Activated CD4-positive, alpha-beta T cell treated with anti-CD3 and anti-CD28 coated beads for 1 hour (primary cell): ENCODE measurements at places on chromosomes 4 and X.

- DNase-seq = no peak
Measured at GRCh38 chr4:185020293-185020808, 2.1 kb downstream of the HELT start.

DNA sequence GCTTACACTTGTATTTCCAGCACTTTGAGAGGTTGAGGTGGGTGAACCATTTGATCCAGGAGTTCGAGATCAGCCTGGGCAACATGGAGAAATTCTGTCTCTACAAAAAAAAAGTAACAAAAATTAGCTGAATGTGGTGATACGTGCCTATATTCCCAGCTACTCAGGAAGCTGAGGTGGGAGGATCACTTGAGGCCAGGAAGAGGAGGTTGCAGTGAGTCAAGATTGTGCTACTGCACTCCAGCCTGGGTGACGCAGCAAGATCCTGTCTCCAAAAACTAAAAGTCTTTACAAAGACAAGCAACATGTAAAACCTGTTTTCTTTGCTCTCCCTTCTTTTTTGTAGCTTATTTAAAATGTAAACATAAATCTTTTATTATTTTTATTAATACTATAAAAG, 1156.1 kb downstream of the FAT4 start:
- no peak for DNase-seq

- DNase-seq = no peak
Measured at GRCh38 chrX:155867821-155868220, 13.3 kb upstream of the VAMP7 start.

- DNase-seq = no peak
Measured at GRCh38 chr4:26701786-26702227, 117.9 kb downstream of the TBC1D19 start.

- DNase-seq = no peak
Measured at GRCh38 chr4:41430792-41431191, 107.2 kb upstream of the LIMCH1 start.

GRCh38 chr4:8773124-8773931, 98.3 kb downstream of the HMX1 start:
- no peak for DNase-seq

GRCh38 chrX:68568136-68568535, 69.3 kb downstream of the YIPF6 start:
- no peak for DNase-seq

- DNase-seq = no peak
Measured at GRCh38 chrX:131895807-131896206, 127.3 kb upstream of the STK26 start.

DNA sequence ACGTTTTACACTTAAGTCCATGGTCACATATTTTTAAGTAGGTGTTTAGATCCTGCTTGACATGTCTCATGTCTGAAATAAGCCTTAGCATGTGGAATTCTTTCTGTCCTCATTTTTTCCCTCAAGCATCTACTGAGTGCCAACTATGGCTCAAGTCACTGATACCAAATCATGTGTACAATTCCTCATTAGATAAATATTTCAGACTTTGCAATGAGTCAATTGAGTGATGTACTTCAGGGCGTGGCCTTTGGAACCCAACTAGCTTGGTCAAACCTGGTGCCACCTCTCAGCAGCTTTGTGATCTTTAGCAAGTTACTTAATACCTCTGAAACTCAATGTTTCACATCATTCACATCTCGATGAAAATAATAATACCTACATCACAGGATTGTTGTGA, 12.6 kb upstream of the JADE1 start:
- DNase-seq = no peak

DNA sequence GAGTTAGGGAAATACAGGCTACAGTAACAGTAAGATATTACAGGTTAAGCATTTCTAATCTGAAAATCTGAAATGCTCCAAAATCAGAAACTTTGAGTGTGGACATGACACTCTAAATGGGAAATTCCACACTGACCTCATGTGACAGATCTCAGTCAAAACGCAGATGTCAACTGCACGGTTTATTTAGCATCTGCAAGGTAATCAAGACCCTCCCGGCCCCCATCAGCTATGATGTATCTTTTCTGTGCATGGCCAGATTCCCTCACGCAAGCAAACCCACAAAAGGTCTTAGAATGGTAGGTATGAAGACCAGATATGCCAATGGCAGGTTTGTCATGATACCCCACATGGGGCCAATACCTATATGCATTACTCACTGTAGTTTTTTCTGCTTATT, 82.8 kb downstream of the COQ2 start:
- DNase-seq = no peak

DNA sequence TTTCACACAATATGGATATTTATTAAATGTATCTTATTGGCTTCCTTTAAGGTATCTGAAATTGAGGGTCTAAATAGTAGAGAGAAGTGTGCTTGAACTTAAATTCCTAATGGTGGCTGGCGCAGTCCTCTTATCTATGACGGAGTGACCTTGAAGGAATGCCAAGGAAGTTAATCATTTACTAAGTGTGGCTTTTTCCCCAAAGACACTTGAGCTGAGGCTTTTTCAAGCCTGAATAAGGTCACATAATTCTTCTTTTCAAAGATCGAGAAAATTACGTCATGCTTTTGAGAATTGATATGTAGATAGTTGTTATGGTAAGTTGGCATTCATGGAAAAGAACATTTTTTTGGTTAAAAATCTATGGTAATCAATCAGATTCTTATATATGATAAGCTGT, 11.7 kb upstream of the PRPS2 start:
- no peak for DNase-seq

DNA sequence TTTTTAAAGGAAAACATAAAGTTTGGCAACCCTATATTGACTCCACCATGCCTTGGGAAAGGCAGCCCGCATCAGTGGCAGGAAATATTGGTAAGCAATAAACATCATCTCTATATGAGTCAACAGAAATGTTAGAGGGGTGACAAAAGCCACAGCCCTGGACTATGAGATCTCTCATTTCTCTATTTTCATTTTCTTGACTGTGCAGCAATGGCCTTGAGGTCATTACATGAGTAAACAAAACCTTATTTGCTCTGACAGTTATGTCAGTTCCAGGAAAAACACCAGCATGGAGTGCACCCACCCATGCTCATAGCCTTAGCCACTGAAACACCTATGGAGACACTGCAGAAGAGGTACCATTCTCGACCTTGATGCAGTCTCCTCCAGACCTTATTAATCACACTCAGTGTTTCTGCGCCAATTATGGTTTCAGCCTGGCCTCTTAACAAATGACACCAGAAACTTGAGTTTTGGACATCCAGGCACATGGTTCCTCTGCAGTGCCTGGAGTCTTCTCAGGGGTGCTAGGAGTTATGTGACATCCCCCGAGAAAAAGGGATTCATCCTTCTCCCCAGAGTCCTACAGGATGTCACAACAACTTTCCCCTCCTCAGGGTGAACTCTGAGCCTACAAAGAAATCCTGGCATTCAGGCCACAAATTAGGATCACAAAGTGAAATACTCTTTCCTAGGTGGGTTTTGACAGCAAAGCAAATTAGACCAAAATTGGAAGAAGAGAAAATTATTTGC, 16.0 kb upstream of the HPGD start:
- no peak for DNase-seq

- DNase-seq = no peak
Measured at GRCh38 chrX:131066237-131066636, 8.1 kb downstream of the ARHGAP36 start.
